Pericardium fibroblast (primary cell): ENCODE measurements at places on chromosomes 1 and 21. TPM values are rescaled to one million over a fixed set of nuclear protein-coding genes. Genes with fewer than 3 reads are reported as not detected.

ARF1 gene
- total RNA-seq: 348 and 401 TPM in 2 replicates

KCNJ15 gene
- 0.17 TPM in 1 of 2 replicates, not detected in the other for total RNA-seq

ANGPTL3 gene
- total RNA-seq: not detected in 2 replicates

SNX7 gene
- 22.8 and 25.9 TPM in 2 replicates for total RNA-seq

LCE7A gene
- total RNA-seq: not detected in 2 replicates

DBT gene
- total RNA-seq: 4.6 and 5.7 TPM in 2 replicates

PGBD5 gene
- total RNA-seq: under 0.01 TPM in 2 replicates

GJA5 gene
- not detected in 2 replicates for total RNA-seq

NECTIN4 gene
- total RNA-seq: 0.12 TPM in 1 of 2 replicates, not detected in the other

CACNA1E gene
- not detected in 2 replicates for total RNA-seq
